ENCODE measurements at places on chromosomes 6 and 20.

GRCh38 chr6:48073976-48074767 is 36.8 kb downstream of the PTCHD4 start:
- no peak for DNase-seq

- DNase-seq: no peak
Measured at GRCh38 chr6:17725083-17725482, 18.4 kb upstream of the NUP153 start.

DNA sequence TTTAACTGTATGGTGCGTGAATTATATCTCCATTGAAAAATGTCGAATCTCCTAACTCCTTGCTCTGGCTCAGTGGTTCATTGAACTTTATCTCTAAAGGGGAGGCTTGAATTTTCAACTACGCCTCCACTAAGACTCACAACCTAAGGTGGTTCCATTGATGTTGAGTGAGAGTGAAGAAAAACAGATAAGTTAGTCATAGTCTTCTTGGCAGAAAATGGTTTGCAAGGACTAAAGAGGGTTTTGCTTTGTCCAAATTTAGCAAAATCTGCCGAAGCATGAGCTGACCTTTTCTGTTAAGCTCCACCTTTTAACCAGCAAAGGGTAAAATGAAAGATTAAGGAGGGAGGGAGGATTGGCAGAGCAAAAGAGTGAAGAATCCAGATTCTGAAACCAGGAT is 290.2 kb upstream of the SPTLC3 start:
- DNase-seq: no peak

- DNase-seq: no peak
Measured at GRCh38 chr6:158047127-158047518, 65.5 kb downstream of the SYNJ2 start.

DNA sequence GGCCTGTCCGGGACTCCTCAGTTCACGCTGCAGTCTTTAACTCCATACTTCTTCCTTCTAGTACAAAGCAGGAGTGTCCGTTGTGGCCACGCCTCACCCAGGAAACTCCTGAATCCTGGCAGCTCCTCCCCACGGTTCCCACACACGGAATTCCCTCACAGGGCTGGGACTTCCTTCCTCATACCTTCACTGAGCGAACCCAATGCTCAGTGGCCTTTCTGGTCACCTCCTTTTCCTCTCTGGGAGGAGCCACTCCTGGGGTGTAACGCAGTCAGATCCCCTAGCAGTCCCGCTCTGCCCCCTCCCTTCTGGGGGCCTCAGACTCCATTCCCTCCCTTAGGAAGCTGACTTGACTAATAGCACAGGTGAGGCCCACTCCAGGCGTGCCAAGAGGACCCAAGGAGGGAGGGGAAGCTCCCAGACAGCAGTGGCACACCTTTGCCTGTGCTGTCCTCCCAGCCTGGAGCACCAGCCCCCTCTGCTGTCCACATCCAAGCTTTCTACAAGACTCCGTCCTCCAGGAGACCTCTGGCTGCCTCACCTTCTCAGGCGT is at the start of gene SLC52A3:
Gene SLC52A3 (minus strand): TSS at position 75 of the 553 bp plus-strand sequence. CDS start 2,726 bp downstream, outside the sequence.
- DNase-seq: no peak

DNA sequence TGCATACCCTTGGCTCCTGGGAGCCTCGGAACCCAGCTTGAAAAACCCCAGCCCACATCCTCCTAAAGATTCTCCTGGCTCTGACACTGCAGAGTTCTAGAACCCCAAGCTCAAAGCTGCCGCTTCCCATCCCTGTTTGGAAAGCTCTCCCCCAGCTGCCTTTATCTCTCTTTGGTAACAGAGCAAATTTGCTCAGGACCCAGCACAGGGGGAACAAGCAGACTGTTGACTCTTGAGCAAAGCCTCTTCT is 38.9 kb downstream of the HNF4A start:
- DNase-seq: no peak

DNA sequence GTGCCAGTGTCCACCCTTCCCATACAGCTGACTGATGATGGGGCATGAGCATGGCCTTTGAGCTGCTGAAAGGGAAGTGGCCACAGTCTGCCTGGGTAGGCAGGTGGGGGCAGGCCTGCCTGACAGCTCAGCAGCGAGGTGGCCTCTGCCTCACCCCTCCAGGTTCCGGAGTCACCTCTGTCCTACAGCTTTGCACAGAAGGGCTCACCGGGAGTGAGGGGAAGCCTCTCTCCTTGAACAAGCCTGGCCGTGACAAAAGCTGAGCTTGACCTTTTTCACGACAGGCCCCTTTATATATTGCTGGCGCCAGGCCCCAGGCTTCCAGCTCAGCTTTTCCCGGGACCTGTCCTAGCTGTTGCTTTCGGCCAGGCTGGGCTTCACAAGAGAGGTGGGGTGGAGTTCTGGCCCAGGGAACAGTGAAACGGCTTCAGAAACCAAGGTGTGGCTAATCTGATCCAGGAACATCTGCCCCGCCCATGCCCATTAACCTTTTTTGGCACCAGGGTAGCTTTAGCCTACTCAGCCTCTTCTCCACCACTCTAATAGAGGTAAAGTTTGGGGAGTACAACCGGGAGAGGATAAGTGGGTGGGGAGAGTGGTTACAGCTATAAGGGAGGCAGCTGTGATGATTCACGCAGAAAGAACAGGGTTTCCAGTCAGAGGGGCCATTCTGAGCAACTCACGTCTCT is 42.9 kb downstream of the C6orf132 start:
- no peak for DNase-seq

DNA sequence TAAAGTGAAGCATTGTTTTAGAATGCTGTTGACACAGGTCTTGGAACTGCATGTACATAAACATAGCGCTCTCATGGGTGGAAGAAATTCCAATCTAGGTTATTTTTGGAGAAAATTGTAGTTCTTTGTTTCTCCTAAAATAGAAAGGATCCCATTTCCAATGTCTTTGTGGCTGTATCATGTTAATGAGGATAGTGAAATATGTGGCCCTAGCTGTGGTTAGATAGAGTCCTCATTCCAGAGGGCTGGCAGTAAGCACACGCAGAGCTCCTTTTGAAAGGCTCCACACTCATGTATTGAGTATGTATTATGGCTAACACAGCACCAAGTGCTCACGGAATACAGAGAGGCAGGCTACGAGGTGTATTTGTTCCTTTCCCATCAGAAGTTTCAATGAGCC is 60.9 kb downstream of the SNRNP48 start:
- DNase-seq: no peak

DNA sequence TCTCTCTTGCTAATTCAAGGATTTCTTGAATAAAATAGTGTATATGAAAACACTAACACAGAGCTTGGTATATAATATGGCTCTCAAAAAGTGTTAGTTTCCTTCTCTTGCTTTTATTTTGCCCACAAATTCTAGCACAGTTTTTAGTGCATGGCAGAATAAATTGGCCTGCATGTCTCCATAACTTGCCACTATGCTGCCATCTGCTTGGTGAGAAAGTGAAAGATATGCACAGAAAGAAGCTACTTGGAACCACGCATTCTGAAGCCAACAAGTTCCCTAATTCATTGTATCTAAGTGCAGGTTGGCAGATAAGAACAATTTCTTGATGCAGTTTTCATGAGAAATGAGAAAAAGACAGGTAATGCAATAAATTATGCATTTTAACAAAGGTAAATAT is 101.2 kb downstream of the EPHA7 start:
- no peak for DNase-seq

GRCh38 chr6:73513496-73513854 is 7.4 kb downstream of the EEF1A1 start:
- DNase-seq: no peak

DNA sequence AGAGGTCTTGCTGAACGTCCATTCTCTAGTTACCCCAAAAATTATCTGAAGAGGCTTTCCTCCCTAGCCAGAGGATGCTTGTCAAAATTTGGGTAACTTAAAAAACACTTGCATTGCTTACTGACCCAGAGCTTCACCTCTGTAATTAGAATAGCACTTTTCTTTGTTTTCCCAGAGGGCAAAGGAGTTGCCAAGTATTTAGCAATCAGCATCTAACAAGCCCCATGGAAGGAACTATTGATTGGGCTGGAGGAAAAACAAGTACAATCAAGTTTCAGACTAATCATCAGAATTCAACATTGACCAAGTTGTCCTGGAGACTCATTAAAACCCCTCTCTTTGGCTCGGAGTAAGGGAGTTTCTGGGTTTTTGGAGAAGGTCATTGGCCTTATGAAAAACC is 226.4 kb downstream of the TBC1D7 start:
- DNase-seq: no peak

- DNase-seq: no peak
Measured at GRCh38 chr6:70221025-70221714, 81.7 kb downstream of the COL9A1 start.

DNA sequence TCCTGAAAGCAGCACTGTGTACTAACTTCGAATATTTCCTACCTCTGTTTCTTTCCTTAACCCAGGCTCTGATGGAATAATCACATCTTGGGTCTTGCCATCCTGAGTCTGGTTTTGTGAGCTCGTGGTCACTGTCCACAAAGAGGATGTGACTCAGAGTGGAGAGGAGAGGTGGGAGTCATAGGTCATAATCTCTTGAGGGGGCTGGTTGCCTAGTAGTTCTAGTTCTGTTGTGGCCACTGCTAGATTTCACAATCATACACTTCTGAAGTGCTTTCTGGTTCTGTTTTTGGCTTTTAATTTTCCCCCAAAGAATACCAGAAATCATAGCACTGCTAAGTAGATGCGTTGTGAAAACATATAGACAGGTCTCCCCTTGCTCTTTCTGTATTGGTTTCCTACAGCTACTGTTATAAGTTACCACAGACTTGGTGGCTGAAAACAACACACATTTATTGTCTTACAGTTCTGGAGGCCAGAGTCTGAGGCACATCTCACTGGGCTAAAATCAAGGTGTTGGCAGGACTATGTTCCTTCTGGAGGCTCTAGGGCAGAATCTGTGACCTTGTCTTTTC is 102.8 kb downstream of the NRSN1 start:
- no peak for DNase-seq

DNA sequence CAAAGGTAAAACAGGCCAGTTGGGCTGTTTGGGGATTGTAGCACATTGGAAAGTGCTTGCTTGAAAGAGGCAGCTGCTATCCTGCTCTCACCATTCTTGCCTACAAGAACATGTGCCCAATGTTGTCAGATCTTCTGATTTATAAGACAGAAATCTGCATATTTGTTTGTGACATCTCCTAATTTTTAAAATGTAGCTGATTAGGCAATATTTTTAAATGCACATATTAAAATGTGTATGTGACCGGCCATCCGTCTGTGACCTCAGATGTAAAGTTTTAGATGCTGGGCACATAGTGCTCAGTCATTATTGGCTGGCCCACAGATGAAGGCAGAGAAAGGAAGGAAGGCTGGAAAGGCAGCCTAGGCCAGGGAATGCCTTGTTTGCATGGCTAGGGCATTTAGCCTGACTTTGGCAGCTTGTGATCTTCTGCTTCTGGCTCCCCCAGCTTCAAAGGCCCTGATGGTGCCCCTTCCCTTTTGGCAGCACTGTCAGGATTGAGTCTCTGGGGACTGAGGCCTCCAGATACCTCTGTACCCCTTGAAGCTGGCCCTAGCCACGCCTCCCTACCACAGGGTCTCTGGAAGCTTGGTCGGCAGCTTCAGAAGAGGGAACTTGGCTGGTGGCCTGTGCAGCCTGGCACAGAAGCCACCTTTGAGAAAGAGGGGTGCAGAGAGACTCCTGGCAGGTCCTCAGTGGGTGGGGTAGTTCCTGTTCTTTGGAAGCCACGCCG is 6.4 kb downstream of the SNPH start:
- DNase-seq: no peak

GRCh38 chr20:39210341-39211036 is 248.3 kb downstream of the DHX35 start:
- DNase-seq: no peak

GRCh38 chr6:27901801-27902200 is 10.4 kb downstream of the OR2B2 start:
- DNase-seq: no peak

DNA sequence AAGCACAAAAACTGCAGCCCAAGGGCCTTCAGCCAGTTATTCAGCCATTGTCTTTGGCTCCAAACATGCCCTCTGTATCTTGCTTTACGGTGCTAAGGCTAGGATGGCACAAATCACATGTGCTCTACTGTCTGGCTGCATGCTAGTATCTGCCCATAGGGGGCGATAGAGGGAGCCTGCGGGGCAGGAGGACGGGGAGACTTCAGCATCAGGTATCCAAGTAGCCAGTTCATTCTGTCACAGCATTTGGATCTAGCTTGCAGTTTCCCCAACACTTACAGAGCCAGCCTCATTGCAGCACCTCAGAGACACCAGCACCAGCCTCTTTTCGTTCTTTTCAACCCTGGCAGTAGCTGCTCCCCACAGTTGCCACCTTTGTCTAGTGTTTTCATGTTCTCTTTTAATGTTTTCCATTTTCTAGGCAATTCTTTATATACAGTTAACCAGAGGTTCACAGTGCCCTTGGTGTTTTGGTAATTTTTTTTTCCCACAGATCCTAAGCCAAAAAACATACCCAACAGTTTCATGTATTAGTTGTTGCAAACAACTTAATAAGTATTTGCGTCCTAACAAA is 705.9 kb downstream of the PTPRT start:
- DNase-seq: no peak

GRCh38 chr6:32956176-32956575 is 3.3 kb upstream of the HLA-DMA start:
- DNase-seq: no peak

- no peak for DNase-seq
Measured at GRCh38 chr6:33633462-33634158, 12.5 kb downstream of the ITPR3 start.

DNA sequence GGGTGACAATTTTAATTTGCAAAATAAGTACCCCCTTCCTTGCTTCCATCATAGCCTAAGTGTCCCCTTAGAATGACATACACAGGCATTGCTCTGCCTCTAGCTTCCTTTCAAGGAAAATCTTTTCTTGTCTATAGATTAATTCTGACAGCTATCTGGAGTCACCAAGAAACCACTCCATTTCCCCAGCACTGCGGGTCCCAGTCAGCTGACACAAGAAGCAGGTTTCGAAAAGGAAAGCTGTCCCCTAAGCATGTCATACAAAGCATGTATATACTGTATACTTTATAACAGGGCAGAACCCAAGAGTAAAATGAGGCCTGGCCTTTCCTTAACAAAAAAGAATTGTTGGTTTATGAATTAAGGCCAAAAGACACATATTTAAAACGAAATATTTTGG is 273.5 kb downstream of the BTBD9 start:
- DNase-seq: no peak

DNA sequence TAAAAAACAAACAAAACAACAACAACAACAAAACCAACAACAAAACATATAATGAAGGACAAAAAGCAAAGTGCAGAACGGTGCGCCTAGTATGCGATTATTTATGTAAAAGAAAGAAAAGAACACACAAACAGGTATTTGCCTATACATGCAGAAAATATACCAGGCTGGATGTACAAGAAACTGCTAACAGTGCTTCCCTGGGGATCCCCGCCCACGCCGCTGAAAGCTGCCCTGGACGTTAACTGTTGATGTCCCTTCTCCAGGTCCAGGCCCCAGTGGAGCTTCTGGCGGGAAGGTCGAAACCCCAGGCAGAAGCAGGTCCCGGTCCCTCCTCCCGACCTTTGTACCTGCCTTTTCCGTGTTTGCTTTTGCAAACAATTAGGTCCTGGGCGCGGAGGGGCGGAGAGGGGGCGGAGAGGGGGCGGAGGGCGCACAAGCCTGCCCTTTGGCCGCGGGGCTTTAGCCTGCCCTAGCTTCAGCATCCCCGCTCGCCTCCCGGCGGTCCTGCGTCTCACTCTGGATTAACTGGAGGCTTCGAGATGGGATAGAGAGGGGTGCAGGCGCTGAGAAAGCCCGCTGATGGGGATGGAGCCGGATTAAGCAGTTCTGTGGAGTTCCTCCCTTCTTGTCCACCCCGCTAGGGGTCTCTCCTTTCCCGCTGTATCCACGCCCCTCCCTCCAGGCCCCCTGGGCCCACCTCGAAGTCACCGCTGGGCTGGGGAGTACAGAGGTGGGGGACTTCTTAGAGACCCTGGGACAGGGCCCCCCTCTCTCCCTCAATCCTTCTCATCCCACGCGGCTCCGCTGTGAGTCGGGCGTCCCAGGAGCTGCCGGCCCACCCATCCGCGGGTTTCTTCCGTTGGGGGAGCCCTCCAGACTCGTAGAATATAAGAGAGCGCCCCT is 8.2 kb upstream of the AHCY start:
- DNase-seq: no peak
